Epithelial cell of proximal tubule (primary cell): ENCODE measurements at places on chromosomes 3 and 15. TPM values are rescaled to one million over a fixed set of nuclear protein-coding genes. Genes with fewer than 3 reads are reported as not detected.

DNA sequence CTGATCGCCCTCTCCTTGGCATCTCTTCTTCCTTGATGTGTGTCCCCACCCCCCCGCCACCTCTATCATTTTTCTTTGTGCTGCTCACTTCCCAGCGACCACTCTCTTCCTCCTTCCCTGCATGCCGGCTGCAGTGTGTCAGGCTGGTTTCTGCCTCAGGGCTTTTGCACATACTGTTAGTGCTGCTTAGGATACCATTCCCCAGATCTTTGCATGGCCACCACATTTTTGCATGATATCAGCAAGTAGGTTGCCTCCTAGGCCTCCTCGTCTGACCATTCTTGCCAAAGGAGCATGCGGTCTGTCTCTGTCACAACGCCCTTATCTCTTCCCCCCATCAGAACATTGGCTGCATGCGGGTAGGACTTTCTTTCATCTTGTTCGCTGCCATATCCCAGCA lies 12.5 kb downstream of the FBLN2 start:
- no peak for DNase-seq

DNA sequence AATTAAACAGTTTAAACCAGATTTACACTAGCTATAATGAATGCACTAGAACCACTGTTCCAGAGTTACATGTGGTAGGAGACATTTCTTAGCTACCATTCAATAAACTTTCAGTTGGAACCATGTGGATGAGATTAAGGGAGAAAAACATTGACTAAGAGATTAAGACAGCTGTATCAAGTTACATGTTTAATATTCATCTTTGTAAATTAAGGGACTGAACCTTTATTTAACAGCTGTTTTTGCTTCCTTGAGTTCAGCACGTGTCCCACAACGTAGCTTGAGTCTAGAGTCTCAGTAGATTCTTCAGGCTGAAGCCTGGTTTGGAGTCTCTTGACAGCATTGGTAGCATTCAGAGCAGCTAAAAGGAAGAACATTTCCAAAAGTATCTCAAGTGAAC lies 27.2 kb upstream of the CFAP44 start:
- no peak for DNase-seq

- DNase-seq: no peak
Measured at GRCh38 chr3:14322667-14323295, 79.6 kb upstream of the SLC6A6 start.

DNA sequence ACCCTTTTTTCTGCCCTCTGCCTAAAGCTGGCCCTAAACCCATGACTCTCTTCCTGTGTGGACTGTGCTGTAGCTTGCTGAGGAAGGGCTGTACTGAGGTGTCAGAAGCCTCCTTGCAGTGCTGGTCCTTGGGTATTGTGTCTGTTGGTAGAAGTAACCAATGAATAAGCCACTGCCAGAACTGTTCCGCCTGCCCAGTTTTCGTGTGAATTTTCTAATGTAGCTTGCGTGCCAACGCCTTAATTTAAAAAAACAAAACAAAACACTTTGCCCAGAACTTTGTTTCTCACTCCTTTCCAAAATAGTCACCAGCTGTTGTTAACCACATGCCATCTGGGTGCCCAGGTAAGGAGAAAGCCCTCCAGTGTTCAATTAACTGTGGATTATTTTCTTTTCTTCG lies 101.9 kb downstream of the KLHL25 start:
- DNase-seq: no peak

- DNase-seq: no peak
Measured at GRCh38 chr15:75570126-75570845, 8.8 kb downstream of the PTPN9 start.

DNA sequence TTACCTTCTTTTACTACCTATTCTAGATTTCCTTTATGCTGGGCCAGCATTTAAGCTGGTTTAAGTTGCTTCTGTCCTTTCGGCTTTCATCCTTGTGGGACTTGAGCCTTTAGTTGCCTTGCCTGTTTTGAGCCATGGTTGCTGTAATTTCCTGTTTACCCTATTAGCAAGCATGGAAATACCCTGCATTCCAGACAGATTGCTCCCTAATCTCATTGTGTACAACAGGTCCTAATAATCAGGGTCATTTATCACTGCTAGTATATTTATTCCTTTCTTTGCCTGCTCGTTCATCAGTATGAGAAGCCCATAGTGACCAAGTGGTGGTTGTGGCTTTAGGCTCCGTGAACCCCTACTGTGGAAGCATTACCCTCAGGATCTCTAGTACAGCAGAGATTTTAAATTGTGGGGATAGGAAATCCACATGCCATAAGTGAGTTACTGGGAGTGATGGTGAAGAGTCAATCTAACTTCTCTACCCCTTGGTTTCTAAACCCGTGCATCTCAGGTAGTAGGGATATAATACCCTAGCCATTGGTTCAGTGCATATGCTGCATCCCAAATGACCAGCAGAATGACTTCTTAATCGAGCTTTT lies 31.9 kb downstream of the NCK1 start:
- peak; percentile 59 for DNase-seq

DNA sequence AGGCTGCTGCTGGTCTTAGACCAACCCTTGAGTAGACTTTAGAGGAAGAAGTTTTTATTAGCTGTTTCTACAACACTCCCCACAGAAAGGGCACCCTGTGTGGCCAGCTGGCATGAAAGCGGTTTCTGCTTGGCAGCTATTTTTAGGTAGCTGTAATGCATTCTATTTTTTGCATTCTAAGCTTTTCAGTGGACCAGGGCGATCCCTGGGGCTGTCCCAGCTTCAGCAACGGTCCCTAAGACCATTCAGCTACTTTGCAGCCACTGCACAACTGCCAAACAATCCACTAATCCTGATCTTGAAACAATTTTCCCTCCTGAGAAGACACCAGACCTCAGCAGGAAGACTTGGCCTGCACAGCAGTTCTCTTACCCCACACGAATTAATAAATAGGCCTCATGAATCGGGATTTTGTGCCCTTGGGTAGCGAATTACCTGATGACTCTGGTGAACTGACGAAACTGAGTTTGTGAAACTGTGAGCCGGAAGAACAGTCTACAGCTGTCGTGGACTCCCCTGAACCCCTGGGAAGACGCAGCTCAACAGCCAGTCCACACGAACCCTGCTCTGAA lies 14.6 kb upstream of the TFRC start:
- DNase-seq: no peak

DNA sequence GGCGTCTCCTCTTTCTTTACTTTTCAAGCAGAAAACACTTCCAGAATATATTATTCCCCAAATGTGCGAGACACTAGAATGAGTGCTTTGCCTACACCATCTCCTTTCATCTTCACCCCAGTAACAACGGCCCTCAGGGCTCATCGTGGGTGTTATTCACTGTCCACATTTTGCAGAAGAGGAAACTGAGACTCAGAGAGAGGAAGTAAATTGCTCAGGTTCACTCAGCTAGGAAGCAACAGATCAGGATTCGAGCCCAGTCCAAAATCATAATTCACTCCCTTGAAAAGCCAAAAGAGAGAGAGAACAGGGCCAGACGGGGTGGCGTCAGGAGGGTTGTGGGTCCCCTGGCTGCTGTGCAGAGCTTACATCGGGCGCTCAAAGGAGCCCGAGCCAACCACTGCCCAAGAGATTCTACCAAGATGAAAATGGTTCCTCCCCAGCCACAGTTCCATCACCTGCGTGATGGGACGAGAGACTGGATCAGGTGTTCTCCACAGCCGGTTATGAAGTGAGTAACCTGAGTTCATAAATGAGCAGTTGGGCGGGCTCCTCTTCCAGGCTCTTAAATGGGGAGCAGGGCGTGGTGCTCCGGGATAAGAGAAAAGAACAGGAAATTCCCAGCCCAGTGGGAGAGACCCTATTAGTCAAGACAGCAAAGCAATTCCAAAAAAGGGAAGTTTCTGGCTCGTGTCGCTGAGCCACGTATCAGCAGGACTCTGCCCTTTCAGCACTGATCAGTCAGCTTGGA lies 48.6 kb upstream of the FLNB start:
- no peak for DNase-seq

DNA sequence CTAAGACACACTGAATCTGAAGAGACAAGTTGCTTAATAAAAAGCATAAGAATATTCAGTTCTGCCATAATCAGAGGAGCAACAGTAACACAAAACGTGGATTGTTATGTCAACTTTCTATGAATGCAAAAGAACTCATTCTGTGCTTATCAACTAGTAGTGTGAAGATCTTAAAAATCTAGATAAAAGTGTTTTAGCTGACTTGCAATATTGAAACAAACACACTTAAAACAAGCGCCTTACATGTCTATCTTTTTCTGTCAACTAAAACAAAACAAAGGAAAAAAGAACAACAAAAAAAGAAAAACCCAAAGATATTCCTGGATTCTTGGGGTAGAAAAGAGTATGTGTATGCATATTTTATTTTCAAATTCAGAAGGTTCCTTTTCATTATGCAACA lies 37.7 kb downstream of the TASOR start:
- DNase-seq: no peak

GRCh38 chr3:114093016-114093380 lies 36.5 kb downstream of the QTRT2 start:
- DNase-seq: no peak

GRCh38 chr15:72227720-72228119 lies 3.3 kb downstream of the PKM start:
- DNase-seq: no peak

GRCh38 chr3:102113421-102114041 lies 264.2 kb downstream of the NFKBIZ start:
- DNase-seq: peak; percentile 100

Gene CMTM8
- 8.8 and 9.2 TPM in 2 replicates for total RNA-seq

GRCh38 chr3:99023590-99024192 lies 122.2 kb upstream of the DCBLD2 start:
- no peak for DNase-seq

DNA sequence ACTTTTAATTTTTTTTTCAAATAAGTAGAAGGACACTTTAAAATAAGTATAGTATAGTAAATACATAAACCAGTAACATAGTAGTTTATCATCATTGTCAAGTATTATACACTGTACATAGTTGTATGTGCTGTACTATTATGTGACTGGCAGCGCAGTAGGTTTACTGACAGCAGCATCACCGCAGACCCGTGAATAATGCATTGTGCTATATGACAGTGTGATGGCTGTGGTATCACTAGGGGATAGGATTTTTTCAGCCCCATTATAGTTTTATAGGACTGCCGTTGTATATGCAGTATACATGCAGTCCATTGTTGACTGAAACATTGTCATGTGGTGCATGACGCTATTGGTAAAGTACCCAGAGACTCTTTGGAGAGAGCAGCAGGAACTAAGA lies 306.5 kb downstream of the SQOR start:
- no peak for DNase-seq

Gene TRIM71
- 2.5 and 3.6 TPM in 2 replicates for total RNA-seq

- no peak for DNase-seq
Measured at GRCh38 chr3:174581558-174581957, 277.6 kb upstream of the NAALADL2 start.

Gene CD47
- total RNA-seq: 81.0 and 141 TPM in 2 replicates

DNA sequence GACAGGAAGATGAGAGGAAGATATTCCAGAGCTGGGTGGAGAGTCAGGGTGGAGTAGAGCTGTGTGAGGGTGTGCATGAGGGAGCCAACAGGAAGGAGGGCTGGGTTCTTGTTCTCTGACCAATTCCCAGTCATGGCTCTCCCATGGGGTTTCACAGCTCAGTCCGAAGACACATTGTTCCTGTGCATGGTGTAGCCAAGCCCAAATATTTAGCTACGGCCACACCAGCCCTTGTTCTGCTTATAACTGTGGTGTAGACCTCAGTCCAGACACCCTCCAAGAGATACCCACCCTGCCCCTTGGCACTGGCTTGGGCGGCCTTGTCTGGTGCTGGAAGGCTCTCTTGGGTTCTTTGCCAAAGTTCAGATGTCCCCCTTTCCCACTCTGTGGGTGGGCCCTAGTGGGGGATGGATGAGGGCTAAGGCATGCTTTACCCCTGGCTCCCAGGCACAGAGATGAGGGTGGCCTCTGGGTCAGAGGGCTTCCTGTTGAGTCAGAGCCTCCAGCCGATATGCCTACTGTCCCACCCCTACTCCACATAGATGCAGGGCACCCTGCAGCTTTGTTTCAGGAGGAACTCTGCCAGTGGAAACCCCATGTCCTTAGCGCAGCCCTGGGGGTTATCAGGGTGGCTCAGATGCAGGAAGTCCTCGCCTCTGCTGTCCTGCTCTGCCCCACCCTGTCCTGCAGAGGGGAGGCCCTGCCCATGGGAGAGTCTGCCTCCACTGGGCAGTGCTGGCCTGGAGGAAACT lies 271.2 kb upstream of the CTDSPL start:
- DNase-seq: no peak

DNA sequence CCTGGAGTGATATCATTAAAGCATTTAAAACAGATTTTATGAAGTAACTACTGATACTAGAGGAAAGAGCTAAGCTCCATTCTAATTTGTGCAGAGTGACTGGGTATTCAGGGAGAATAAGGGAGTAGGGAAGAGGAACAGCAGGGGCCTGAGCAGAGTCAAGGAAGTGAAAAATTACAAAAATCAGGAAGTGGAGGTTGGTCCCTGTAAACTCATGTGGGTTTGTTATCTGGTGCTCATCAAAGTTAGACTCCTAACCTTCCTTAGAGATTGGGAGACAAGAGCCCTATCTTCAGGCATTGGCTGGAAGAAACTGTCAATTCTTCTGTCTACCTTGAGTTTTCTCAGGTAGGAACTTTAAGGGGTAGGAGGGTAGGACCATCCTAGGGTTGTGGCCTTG lies 82.5 kb downstream of the NEK11 start:
- no peak for DNase-seq

- no peak for DNase-seq
Measured at GRCh38 chr15:98433856-98434255, 214.5 kb upstream of the IGF1R start.

DNA sequence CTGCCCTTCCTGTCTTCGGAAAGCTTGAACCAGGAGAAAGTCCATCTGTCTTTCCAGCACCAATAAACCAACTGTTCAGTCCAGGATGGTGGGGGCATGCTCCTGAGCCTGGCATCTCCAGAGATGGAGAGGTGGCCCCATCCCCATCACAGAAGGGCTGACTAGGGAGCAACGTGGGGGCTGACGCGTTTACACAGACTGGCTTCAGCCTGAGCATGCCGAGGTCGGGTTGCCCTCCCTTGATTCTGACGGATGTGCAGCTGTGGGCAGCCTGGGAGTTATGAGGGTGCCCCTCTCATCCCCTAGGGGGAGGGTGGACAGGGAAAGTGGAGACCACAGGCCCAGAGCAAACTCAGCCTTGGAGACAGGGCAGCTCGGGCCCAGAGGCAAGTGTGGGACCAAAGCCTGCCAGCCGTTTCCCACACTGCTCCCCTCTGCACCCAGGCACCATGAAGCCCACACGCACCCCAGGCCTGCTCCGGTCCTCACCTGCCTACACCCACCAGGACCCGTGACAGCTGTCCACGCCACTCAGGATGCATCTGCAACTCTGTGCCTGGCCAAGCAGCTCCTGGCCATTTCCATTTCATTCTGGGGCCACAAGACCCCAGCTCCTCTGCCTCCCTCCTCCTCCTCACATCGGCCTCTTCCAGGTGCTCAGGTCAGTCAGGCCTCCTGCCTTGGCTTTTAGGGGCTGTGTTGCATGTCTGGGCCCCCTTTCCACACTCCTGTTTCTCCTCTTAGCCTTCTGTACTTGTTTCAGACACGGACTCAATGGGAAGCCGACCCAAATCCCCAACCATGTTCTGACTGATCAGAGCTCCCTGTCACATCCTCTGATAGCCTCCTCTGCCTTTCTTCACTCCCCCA lies 48.2 kb upstream of the SLC41A3 start:
- DNase-seq: no peak
